ENCODE measurements at places on chromosomes 3 and 15.

DNA sequence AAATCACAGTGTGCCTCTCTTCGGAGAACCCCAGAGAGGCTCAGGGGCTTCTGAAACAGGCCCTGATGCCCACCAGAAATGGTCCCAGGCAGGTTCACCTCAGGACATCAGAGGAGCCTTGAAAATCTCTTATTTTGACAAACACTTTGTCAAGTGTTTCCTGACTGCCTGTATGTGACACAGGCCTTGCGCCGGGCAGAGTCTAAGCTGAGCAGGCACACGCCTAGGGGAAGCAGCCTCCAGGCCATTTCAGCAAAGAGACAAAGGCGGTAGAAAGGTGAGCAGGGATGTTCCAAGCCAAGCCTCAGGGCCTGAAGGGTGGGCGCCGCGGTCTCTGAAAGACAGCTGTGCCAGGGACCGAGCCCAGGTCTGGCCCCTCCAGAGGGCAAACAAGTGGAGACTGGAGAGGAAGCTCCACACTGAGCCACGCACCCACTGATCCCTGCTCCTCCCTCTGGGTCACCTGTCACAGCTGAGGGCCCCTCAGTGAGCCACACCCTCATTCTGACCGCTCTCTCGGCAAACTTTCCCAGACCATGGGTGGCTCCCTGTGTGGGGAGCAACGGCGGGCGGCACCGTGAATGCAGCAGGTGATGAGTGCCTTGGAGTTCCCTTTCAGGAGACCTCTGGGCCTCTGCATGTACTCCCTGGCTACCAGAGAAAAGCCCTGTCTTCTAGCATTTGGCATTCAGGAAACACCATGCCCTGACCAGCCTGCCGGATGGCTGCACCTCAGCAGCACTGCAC is 136.1 kb downstream of the ADAMTS17 start:
- DNase-seq: no peak

GRCh38 chr15:64896371-64897069 is 15.2 kb upstream of the ANKDD1A start:
- DNase-seq: no peak

DNA sequence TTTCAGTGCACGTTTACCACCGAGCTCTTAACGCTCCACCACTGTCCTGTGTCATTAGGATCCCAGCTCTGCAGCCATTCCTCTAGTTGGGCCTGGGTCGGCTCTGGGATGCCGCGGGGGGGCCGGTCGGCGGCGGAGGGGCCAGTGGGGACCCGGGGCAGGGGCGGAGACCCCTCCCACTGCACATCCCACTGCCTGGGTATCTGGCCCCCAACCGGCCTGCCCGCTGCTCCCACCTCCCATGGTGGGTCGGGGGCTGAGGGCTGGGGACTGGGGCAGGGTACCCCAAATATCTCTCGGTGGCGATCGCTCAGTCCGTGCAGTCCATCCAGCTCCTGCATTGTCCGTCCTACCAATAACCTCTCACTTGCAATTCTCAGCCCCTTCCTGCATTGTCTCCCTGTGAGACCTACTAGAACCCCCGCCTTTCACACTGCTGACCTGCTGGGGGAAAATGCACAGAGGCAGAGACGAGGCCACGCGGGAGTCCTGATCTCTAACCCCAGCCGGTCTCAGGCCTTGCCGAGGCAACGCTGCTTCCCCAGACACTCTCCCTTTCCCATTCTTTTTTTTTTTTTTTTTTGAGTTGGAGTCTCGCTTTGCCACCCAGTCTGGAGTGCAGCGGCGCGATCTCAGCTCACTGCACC is 24.0 kb upstream of the MUC20 start:
- DNase-seq: no peak

GRCh38 chr3:24541935-24542334 is 47.3 kb upstream of the THRB start:
- DNase-seq: no peak

DNA sequence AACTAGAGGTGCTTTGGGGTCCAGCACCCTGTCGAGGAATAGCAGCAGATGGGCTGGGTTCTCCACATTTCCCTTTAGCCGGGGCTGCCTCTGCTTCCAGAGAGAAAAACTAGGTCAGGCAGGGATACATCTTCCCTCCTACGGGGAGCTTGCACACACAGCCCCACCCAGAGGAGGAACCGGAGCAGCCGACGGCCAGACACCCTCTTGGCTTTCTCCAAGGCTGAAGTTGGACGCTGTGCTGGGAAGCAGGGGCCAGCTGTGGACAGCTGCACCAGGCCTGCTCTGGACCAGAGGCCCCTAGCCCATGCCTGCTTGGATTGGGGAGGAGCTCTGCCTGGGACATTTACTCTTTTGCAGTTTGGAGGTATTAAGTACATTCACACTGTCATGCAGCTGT is 44.7 kb upstream of the NR2C2 start:
- DNase-seq: no peak

DNA sequence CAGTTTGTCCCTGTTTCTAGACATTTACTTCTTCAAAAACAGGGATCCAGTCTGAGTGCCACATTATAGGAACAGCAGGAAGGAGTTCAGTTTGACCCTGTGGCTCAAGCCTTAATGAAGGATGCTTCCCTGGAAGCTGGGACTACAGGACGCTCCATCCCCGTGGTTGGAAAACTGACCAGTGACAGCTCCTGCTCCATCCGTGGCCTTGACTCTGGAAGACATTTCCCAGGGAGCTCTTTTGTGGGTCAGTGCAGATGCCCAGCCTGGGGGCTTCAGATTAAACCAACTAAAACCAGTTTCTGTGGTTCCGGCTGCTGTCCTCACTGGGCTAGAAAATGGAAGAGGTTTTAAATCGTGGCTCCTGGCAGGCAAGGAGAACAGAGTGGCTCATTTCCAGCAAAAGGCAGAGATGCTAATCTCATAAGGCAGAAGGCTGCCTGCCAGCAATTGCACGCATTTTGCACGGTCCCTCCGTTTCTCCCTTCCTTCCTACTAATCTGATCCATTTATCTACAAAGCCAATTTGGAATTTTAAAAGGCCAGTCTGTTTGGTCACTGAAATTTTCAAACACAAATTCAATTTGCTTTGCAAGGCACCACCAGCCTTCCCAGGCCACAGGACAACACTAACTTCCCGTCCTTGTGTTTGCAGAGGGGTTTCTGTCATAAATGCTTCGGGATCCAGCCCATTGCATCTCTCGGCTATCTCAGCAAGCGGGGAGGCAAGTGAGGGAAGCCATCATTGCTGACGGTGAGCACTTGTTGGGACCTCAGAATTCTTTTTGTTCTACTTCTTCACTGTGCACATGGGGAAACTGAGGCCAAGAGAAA is 6.2 kb upstream of the SSUH2 start:
- DNase-seq: no peak

- DNase-seq: no peak
Observed at GRCh38 chr3:127276396-127276795, 11.4 kb downstream of the PRR20G start.

GRCh38 chr3:127371334-127371733 is 83.5 kb upstream of the PRR20G start:
- no peak for DNase-seq

- DNase-seq: no peak
Observed at GRCh38 chr15:76208084-76208785, 103.0 kb downstream of the ETFA start.

DNA sequence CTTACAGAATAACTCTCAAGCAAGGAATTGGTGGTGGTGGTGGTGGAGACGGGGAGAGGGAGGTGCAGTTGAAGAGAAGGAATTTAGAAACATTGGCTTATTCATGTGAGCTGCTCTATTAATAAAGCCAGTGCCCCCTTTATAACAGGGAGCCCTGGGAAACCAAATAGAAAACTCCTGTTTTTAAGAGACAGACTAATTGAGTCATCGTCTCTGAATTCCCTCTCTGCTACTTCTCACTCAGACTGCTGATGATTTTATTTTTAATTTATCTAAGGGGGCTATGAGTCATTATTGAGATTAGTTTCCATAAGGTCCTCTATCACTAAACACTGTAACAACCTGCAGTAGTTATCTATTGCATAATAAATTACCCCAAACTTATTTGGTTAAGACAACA is 145.9 kb upstream of the GALNT15 start:
- no peak for DNase-seq

DNA sequence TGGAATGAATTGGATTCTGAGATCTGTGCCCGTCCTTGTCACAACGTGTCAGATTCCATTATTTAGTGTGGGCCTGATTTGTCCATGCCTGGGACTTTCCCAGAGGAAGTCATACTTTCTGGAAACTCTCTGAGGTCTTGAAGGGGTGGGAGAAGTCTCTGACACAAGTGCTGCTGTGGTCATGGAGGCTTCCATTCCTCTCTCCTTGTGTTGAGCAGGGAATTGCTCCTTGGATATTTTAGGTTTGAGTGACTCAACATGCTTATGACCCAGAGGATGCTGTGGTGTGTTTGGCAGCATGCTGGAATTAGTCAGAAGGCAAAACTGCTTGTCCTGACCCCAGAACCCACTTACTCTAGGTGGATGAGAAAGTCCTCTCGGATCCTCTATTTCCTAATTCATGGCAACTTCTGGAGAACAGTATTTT is 132.1 kb downstream of the LPP start:
- DNase-seq: no peak

DNA sequence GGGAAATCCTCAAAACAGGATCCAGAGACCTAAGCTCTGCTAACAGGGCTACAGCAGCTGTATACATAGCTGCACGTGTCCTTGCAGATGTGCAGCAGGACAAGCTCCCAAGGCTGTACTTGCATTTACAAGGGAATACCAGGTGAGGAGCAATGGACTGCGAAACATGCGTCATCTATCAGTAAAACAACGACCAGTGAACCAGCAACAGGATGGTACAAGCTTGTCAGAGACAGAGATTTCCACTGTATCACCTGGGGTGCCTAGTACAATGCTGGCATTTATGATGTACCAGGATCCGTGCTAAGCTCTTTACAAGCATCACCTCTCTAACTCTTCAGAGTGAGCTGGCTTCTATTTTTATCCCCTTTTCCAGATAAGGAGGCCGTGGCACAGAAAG is 227.3 kb downstream of the FOXP1 start:
- no peak for DNase-seq

DNA sequence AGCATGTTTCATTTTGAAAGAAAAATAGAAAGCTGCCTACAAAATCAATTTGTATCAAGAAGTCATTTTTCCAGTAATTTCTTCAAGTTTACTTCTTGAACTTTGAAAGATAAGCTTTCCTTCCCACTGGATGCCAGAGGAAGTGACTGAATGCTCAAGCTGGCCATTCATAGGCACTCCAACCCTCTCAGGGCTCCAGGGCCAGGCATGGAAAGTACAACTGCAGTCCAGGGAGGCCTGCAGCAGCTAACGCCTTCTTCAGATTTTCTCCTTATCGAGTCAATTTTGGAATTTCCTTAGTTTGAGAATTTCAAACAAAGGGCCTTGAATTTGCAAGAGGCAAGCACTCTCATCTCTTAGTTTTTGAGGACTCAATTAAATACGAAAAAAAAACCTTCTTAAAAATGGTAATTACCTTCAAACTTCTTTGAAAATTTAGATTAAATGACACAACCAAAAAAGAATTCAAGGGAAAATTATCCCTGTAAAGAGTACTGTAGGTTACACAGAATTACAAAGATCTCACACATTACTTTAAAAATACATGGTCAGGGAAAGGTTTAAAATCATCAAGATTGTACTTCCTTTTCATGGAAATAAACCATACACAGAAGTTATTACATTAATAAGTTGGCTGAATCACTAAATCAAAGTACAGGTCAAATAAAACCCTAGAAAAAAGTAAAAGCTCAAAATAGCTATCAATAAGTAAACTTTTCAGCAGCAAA is 2.5 kb downstream of the UBP1 start:
- no peak for DNase-seq

- DNase-seq: no peak
Observed at GRCh38 chr3:79018671-79019136, 749.1 kb downstream of the ROBO1 start.

DNA sequence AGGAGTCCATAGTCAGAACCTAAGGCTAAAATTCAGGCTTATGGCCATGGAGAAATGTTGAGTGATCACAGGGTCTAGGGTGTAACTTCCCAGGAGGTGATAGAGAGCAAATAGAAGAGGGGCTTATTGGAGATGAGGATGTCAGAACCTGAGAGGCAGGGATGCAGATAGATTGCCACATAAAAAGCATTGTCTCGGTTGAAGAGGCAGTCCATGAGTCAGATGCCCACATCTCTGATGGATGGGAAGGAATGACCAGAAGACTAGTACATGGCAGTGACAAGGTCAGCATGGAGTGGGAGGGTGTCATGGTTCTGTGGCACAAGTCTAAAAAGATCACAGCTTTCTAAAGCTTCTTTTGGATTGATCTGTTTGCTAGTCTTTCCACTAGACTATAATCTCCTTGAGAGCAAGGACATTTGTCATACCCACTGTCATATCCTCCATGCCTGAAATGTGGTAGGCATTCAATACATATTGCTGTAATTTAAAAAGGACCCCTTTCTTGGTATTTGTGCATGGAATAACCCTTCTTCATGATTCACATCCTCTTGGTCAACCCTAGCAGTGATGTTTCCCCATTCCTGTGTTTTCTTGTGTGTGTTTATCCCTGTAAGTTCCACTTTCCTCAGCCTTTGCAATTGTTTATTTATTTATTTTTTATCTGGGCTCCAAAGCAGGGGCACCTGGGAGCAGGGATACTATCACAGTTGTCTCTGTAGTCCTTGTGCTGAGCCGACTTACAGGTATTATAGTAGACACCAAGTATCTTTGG is 613.4 kb upstream of the CFAP20DC start:
- DNase-seq: no peak

DNA sequence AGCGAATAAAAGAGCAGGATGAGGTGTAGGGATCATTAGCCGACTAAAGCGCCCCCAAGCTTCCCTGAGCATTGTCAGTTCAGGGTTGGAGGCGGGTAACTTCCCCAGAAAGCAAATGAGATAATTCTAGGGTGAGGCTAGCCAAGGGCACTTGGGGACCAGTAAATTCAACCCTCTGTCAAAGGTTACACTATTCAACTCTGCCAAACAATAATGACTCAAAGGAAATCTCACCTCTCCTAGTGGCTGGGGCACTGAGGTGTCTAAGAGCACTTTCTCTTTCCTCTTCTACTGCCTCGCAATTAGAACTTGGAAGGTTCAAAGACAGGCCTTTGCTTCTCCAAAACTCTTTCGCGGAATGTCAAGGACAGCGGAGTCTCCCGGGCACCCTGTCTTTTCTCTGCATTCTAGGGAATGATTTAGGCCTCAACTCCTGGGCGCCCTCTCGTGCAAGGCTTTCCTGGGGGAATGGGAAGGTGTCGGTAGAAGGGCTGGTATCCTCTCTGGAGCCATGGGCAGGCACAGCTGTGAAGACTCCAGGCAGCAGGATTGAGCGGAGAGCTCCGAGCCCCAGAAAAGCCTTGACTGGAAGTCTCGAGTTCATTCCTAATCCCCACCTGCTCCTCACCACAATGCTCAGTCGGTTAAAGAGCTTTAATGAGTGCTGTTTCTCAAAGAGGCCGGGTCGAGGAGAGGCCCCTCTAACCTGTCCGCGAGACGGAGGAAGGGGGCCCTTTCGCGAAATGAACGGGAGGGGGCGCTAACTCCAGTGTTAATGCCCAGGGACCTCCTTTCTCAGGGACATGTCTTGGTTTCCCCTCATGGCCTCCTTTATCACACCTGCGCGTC is 21.9 kb downstream of the ZIC4 start:
- DNase-seq: no peak
